ENCODE measurements at places on chromosomes 2 and 18. TPM values are rescaled to one million over a fixed set of nuclear protein-coding genes. Genes with fewer than 3 reads are reported as not detected.

DNA sequence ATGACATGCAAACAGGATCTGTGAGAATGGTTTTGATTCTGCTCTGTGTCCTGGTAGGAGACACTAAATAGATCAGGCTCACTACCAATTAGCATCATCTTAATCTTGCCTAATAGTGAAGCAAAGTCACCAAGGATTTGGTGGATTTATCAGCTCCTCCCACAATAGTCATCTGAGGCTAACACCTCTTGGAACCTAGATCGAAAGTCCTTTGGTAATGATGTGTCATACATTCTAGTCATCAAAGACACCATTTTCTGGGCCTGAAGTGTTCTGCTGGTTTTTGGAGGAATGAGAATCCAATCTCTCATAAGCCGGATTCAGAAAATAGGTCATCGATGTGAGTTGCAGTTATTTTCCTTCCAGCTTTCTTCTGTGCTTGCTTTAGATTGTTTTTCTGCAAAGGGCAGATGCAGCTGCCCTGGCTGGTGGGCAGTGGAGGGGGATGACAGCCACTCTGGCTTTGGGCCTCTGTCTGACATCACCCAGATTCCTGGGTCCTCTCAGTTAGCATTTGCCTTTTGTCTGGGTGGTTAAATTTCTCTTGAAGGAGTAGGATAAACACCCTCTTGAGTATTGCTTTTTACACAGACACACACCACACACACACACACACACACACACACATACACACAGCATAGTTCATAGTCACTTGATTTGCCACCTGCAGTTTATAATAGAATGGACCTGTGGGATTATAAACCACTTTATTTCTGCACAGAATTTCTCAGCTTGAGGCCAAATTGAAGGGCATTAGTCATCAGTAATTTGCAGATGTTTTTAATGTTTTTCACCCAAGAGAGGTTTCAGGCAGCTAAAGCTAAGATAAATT is at the start of gene MYO3B:
TSS of gene MYO3B (plus strand) at position 198 of the 832 bp plus-strand sequence. CDS start at position 339, 141 bp downstream.
- DNase-seq = no peak

GRCh38 chr18:55672574-55673361 is 84.8 kb upstream of the TCF4 start:
- no peak for DNase-seq

G6PC2 gene
- not detected for total RNA-seq

DNA sequence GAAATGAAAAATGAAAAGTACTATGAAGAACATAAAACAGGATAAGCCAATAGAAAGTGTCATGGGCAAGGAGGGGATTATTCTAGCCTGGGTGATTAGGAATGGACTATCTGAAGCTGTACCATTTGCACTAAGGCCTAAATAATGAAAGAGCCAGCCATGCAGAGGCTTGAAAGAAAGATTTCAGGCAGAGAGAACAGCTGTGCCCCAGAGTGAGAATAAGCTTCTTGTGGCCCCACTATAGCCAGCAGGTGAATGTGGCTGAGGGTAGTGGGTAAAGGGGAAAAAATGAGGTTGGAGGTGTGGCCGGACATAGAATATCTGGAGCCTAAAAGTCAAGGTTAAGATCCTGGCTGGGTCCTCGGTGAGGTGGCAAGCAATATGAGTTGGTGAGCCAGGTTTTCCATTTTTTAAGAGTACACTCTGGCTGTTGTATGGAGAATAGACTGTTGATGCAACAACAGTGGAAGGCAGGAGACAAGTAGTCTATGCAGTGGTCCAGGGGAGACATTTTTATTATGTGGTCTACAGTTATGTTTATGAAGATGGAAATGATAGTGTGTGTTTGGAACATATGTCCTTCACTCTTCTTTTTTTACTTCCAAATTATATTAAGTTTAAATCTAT is 135.2 kb upstream of the SETBP1 start:
- DNase-seq = no peak
